ENCODE measurements at places on chromosomes 13 and 19. TPM values are rescaled to one million over a fixed set of nuclear protein-coding genes. Genes with fewer than 3 reads are reported as not detected.

ANGPTL8 gene
- not detected for total RNA-seq

TEKTIP1 gene
- total RNA-seq: not detected

- no peak for DNase-seq
Measured at GRCh38 chr13:25722893-25723292, 328.9 kb downstream of the SHISA2 start.

- no peak for DNase-seq
Measured at GRCh38 chr19:40604647-40605215, 3.6 kb downstream of the LTBP4 start.

GRCh38 chr13:102538938-102539337, 57.8 kb upstream of the TPP2 start:
- DNase-seq: no peak

- no peak for DNase-seq
Measured at GRCh38 chr13:98591721-98592361, 14.9 kb upstream of the STK24 start.

- peak; percentile 68 for DNase-seq
Measured at GRCh38 chr13:97468331-97468730, 34.4 kb downstream of the RAP2A start.

- DNase-seq: no peak
Measured at GRCh38 chr13:109694972-109695371, 91.4 kb downstream of the IRS2 start.

DNA sequence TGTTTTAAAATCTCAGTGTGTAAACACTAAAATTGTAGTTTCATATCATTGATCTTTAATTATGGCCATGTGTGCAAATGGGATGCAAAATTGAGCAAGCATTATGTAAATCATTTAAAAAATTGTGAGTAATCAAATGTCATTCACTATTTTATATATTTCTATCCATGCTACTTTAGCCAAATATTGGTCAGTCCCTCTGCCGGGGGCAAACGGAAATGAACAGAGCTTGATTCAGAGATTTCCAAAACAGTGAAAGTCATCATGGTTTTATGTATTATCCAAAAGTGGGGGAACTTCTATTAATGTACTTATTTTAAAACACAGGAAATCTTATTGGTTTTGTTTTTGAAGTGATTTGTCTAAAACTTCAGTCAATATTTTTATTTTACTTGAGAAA, 219.1 kb downstream of the IRS2 start:
- no peak for DNase-seq

- DNase-seq: no peak
Measured at GRCh38 chr13:91295712-91296410, 51.6 kb upstream of the MIR17HG start.

GRCh38 chr19:46022431-46023310, at the start of gene PGLYRP1:
PGLYRP1 (minus strand) TSS chr19:46023053; CDS start chr19:46023021, 32 bp downstream.
- no peak for DNase-seq

DNA sequence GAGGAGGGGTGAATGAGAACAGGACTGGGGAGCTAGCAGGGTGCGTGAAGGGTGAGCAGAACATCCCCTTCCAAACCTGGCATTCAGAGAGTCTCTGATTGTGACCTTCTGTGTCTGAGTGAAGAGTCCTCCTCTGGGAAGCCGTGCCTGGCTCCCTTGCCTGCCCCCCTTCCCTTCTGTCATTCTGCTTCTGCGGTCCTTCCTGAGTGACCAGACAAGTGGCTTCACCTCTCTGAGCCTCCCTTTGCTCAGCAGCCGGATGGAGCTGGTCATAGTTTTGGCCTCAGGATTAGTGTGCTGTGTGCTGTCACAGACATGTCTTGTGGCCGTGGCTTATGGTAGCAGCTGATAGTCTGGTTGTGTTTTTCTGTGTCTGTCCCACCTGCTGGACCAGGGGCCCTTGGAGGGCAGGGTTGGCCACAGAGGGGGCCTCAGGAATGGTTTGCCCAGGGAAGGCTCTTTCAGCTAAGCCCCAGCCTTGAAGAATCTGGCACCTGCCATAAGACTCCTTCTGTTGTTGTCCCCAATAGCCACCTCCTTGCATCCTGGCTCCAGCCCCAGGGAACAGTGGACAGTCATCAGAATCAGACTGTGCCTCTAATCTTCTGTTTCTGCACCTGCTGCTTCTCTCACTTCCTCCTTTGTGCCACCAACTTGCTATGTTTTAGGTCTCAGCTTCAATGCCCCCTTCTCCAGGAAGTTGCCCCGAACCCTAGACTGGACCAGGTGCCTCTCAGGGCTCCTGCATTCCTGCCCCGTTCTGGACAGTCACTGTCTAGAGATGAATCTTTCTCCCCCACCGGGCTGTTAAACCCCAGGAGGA, 5.9 kb downstream of the CLPTM1 start:
- no peak for DNase-seq

DNA sequence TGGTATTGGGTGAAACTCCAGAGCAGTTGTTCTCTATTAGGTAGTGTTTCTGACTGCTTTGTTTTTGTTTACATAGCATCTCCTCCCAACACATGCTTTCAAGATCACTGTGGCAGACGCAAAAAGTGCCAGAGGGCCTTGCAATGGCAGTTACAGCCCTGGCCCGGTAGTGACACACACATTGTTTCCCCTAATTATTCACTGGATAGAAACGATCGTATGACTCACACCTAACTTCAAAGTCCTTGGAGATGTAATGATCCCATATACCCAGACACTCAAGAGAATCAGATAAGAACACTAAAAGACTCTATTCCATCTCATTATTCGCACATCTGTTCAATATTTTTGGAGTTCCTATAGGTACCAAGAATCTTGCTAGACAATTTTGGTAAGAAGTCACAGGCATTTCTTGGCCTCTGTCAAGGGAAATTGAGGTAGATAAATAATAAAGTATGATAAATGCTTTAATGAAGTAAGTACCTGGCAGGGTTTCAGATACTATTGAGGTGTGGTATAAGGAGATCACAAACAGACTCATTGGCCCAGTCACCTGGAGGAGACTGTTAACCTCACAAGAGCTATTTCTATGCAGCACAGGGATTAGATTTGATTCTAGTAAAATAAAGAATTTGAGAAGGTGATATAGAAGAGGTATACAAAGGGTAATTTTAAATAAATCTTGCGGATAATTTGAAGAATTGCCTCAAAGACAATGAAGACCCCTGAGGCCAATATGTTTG, 485.3 kb downstream of the SLITRK6 start:
- no peak for DNase-seq

DNA sequence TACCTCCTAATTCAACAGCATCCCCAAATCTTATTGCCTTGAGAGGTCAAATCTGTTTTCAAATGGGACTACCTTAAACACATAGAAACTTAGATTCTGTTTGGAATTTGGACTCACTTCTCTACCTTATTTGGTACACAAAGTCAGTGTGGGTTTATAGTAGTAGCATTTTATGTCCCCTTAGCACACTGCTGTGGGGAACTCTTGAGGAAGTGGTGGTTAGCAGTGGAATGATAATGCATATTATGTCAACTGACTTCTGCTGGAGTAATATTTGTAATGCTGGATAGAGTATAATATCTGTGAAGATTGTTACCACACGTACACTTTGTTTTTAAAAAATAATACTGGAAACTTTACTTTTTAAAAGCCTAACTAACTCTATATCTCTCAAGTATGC, 386.3 kb downstream of the NDFIP2 start:
- DNase-seq: no peak

- no peak for DNase-seq
Measured at GRCh38 chr19:8237026-8237425, 27.9 kb downstream of the CERS4 start.

DNA sequence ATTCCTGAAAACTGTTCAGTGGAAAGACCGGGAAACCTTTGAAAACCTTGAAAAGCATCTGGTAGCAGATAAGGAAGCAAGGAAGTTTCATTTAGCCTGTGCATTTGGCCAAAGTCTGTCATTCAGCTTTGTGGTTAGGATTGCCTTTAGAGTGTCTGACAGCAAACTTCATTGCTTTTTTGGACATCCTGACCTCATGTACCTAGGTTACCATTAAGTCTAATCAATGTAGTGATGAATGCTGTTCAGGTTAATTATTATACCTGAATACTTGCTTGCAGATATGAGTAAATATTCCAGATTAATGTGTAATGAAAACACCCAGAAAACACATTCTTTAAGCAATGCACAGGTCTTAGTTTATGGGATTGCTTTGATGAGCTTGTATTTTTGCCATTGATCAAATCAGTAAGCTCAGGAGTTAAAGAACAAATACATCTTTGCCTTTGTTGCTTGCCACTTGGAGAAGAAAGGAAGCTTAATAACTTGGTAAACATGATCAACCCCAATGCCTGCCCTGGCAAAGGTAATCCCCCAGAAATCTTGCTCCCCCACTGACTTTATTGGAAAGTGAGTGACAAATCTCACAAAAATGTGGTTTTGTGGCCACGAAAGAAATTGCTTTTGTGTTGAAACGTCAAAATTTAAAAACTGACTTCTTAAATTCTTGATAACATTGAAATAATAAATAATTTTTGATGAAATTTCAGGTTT, 87.4 kb downstream of the SLC15A1 start:
- DNase-seq: no peak

DNA sequence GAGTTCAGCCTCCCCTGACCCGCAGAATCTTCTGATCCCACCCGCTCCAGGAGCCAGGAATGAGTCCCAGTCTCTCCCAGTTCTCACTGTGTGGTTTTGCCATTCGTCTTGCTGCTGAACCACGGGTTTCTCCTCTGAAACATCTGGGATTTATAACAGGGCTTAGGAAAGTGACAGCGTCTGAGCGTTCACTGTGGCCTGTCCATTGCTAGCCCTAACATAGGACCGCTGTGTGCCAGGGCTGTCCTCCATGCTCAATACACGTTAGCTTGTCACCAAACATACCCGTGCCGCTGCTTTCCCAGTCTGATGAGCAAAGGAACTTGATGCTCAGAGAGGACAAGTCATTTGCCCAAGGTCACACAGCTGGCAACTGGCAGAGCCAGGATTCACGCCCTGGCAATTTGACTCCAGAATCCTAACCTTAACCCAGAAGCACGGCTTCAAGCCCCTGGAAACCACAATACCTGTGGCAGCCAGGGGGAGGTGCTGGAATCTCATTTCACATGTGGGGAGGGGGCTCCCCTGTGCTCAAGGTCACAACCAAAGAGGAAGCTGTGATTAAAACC, 1.1 kb upstream of the APOE start:
- DNase-seq: no peak

DNA sequence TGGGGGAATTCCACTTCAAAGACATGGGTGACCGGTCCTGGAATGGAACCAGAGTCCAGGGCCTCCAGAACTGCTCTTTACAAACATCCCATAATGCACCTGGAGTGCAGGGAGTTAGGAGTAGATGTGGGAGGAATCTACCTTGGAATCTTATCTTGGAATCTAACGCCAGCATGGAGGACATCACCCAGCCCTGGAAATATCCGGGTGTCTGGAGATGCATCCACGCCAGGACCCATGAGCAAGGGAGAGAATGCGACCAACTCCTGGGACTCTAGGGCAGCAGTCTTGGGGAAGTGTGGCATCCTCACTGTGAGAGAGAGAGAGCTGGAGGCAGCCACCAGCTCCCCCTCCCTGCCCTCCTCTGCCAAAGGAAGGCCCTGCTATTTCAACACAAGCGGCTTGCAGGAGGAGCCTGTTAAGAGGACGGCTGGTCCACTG, 211.8 kb downstream of the UQCRFS1 start:
- DNase-seq: no peak

Measured in tongue (tissue), 3 donors.